ENCODE measurements at places on chromosomes 5 and 9. TPM values are rescaled to one million over a fixed set of nuclear protein-coding genes. Genes with fewer than 3 reads are reported as not detected.
A peak's percentile ranks its signal among the peaks of the same experiment; 100 is the strongest.

Gene RANBP17
- not detected for total RNA-seq

Gene PFN3
- not detected for total RNA-seq

GRCh38 chr9:25691786-25692185 lies 13.5 kb upstream of the TUSC1 start:
- H3K36me3 ChIP-seq = no peaks in the 10 kb centered on the region
- no peak for DNase-seq
- no peak overlapping the region for H3K4me3 ChIP-seq
- no peaks in the 10 kb centered on the region for H3K4me1 ChIP-seq
- no peaks in the 10 kb centered on the region for H3K27me3 ChIP-seq

- H3K36me3 ChIP-seq = no peaks in the 10 kb centered on the region
- no peaks in the 10 kb centered on the region for H3K27me3 ChIP-seq
- no peaks in the 10 kb centered on the region for H3K4me1 ChIP-seq
- no peak overlapping the region for H3K4me3 ChIP-seq
- no peak overlapping the region for H3K27ac ChIP-seq
Measured at GRCh38 chr9:84702471-84702870, 32.9 kb downstream of the NTRK2 start.

- no peaks in the 10 kb centered on the region for H3K27me3 ChIP-seq
- H3K27ac ChIP-seq = peak overlapping the region; percentile 95
- H3K36me3 ChIP-seq = peaks cover 32% of the 10 kb centered on the region
- H3K4me1 ChIP-seq = peaks cover 30% of the 10 kb centered on the region
Measured at GRCh38 chr9:128457207-128457606, 1.4 kb downstream of the ODF2 start.

GRCh38 chr5:162107591-162107990 lies 40.0 kb downstream of the GABRG2 start:
- H3K4me1 ChIP-seq = no peaks in the 10 kb centered on the region
- DNase-seq = no peak
- no peak overlapping the region for H3K27ac ChIP-seq
- H3K27me3 ChIP-seq = no peaks in the 10 kb centered on the region

DNA sequence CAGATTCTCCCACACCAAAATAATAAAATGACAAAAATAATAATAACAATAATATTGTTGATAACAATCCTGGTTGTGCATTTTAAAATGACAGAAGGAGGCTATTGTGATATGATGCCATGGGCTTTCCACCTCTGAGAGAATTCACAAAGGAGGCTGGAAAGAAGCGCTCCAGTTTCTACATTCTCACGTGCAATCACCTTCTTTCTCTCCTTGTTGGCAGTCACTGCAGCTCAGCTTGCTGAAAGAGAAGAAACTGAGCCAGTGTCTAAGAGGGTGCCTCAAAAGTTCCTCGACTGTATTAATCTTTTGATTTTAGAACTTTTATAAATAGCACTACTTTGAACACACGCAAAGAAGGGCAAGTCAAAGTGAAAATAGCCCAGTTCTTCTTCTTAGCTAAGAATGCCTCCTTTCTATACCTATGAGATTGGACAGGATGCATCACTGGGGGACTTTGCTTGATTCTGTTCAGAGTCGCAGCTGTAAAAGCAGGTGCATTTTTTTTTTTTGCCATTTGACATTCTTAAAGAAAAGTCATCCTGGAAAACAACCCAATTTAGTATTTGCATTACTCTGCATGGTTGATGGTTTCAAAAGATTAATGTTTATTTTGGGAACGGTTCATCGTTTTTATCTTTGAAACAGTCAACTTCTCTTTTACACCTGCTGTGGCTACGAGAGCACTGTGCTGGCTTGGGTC lies 12.4 kb upstream of the SUB1 start:
- H3K27ac ChIP-seq = no peak overlapping the region
- H3K27me3 ChIP-seq = peaks cover 12% of the 10 kb centered on the region
- H3K4me3 ChIP-seq = no peak overlapping the region
- no peaks in the 10 kb centered on the region for H3K36me3 ChIP-seq
- no peaks in the 10 kb centered on the region for H3K4me1 ChIP-seq

Data from activated CD8-positive, alpha-beta T cell treated with anti-CD3 and anti-CD28 coated beads, Interleukin-2, amount 10 ng/mL, durations not matched to agents 7 days and 5 days (primary cell).